ENCODE measurements at places on chromosomes 1 and 21.

DNA sequence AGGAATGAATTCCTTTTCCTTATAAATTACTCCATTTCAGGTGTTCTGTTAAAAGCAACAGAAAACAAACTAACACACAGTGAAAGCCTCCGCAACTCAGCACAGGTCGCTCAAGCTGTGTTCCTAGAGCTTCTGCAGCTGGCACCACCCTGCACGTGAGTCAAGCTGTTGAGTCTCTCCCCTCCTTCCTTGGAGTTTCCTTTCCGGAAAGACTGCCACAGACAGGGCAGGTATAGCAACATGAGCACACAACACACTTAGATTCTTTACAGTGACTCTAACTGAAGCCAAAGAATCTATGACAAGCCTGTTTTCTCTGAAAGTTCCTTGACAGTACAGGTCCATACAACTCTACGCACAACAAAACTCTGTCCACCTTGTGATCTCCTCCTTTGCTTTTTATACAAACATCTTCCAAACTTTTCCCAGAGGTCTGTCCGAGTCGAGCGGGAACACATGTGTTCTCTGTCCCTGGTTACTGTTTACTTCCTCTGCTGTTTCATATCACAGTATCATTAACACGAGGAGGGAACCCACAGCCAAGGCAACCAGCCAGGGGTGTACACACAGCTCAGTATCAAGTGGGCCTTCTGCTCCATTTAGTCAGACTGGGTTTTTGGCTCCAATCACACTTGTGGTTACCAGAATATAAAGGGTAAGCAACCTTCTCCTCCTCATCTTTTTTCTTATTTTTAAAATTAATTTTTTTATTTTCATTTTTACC, 38.7 kb upstream of the DESI2 start:
- DNase-seq: no peak

DNA sequence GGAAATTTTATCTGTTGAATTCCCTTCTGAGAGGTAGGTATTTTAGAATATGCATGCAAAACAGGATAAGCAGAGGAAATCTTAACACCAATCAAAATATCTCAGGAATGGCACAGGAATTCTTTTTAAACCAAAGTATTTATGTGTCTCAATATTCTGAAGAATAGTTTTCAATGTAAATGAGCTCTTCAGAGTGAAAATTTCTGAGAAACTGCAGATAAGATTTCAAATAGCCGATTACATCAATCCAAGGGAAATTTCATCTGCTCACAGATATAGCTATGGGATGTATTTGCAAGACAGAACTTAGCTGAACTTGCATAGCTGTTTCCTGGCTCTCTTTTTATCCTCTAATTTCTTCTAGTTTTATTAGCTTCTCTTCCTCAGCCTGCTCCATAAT, 209.5 kb downstream of the GRIK1 start:
- no peak for DNase-seq

DNA sequence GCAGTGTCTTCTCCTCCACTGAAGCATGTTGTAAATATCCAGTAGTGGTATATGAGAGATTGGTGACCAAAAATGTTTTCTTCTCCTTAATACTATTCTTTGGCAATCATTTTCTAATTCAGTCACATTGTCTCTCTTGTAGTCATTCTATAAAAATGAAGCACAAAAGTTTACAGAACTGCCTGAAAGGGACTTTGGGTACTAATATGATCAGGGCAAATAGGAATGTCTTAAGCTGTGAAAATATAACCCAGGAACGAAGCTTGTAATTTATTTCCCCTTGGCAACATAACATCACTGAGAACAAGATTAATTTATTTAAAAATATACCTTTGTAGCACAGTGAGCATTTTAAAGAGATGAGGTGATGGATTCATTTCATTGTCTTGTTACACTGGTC, 4.9 kb downstream of the B3GALT2 start:
- DNase-seq: no peak

- peak; percentile 30 for DNase-seq
Measured at GRCh38 chr1:46302641-46303037, 777 bp downstream of the LRRC41 start.

- peak; percentile 8 for DNase-seq
Measured at GRCh38 chr1:101207891-101208290, 28.9 kb upstream of the S1PR1 start.

DNA sequence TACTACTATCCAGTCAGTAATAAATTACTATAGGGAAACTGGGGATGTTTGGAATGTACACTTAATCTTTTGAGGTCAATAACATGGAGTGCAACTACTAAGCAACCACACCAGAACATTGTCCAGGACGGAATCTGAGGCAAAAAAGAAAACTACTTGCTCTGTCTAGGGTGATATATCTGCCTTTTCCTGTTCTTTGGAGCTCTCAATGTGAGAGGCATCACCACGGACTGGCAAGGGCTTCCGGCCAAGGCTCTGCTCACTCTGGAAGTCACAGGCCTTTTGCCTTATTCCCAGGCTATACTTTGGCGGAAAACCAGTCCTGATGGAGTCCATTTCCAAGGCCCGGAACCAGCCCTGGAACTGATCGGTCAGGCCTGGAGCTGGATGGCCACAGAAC, 94.2 kb downstream of the DTL start:
- DNase-seq: no peak

- no peak for DNase-seq
Measured at GRCh38 chr1:199273837-199274379, 635.1 kb downstream of the PTPRC start.

GRCh38 chr1:192979542-192979941, 79.6 kb downstream of the UCHL5 start:
- DNase-seq: no peak

DNA sequence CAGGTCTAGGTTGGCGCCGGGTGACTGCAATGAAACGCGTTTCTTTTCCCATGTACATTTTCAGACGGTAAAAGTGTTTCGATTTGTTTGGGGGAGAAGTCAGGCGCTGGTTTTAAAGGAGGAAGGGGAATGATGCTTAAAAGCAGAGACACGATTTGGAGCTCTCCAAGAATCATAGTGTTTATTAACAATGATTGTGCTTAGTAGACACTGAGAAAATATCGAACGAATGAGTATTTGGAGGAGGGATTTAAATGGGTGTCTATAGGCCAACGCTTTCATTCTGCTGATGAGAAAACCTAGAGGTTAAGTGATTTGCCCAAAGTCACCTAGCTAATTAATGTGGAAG, 36.9 kb upstream of the JAK1 start:
- DNase-seq: no peak

GRCh38 chr1:246329900-246330299, 177.2 kb downstream of the SMYD3 start:
- no peak for DNase-seq

GRCh38 chr1:206583707-206584648, 28.3 kb downstream of the EIF2D start:
- peak; percentile 74 for DNase-seq

DNA sequence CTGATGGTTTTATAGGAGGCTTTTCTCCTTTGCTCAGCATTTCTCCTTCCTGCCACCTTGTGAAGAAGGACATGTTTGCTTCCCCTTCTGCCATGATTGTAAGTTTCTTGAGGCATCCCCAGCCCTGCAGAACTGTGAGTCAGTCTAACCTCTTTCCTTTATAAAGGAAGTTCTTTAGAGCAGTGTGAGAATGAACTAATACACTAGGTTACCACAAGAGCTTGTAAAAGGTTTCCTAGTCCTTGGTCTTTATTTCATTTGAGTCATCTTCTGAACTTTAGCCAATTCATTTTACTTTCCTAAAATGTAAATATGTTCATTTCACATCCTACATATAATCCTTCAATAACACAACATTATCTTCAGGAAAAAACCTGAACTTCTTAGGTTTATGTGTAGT, 365.3 kb downstream of the HHIPL2 start:
- no peak for DNase-seq

- DNase-seq: no peak
Measured at GRCh38 chr1:87829360-87829759, 500.7 kb downstream of the LMO4 start.

All from AG08395 (cell line).